GM12878 (cell line): ENCODE measurements at places on chromosomes 2 and 18. TPM values are rescaled to one million over a fixed set of nuclear protein-coding genes. Genes with fewer than 3 reads are reported as not detected.

CDH19 gene
- total RNA-seq: not detected in 2 replicates

MRPS9 gene
- 39.1 and 39.7 TPM in 2 replicates for total RNA-seq

REG3G gene
- total RNA-seq: 0.33 and 0.51 TPM in 2 replicates

IL36A gene
- total RNA-seq: not detected in 2 replicates

PIEZO2 gene
- total RNA-seq: 38.2 and 42.3 TPM in 2 replicates

RNF152 gene
- total RNA-seq: 0.03 TPM in 2 replicates

CNTNAP5 gene
- not detected in 2 replicates for total RNA-seq

HJURP gene
- total RNA-seq: 45.6 and 49.6 TPM in 2 replicates

FSHR gene
- total RNA-seq: not detected in 2 replicates

ASXL3 gene
- 0.15 TPM in 1 of 2 replicates, not detected in the other for total RNA-seq

CNDP1 gene
- not detected in 2 replicates for total RNA-seq

KCNJ13 gene
- not detected in 2 replicates for total RNA-seq

RNU2-63P gene
- total RNA-seq: 12.3 and 12.8 TPM in 2 replicates

GTF3C2 gene
- total RNA-seq: 91.7 and 95.2 TPM in 2 replicates

LYPD1 gene
- total RNA-seq: not detected in 2 replicates

CXCR2 gene
- total RNA-seq: 0.36 TPM in 1 of 2 replicates, not detected in the other

CROCC2 gene
- not detected in 2 replicates for total RNA-seq

MEP1B gene
- total RNA-seq: not detected in 2 replicates

FAM110C gene
- not detected in 2 replicates for total RNA-seq

GATA6 gene
- 0.05 TPM in 2 replicates for total RNA-seq

APCDD1 gene
- total RNA-seq: not detected in 2 replicates

HOXD9 gene
- not detected in 2 replicates for total RNA-seq

PER2 gene
- 11.1 and 15.1 TPM in 2 replicates for total RNA-seq

STPG4 gene
- total RNA-seq: not detected in 2 replicates

CLEC4F gene
- total RNA-seq: not detected in 2 replicates

SLC4A5 gene
- total RNA-seq: 2.3 and 4.4 TPM in 2 replicates

CYP26B1 gene
- total RNA-seq: not detected in 2 replicates

ANKRD29 gene
- total RNA-seq: 1.4 and 1.7 TPM in 2 replicates

SNX17 gene
- 101 and 107 TPM in 2 replicates for total RNA-seq

HNMT gene
- total RNA-seq: 0.43 TPM in 1 of 2 replicates, not detected in the other

SERPINB4 gene
- total RNA-seq: not detected in 2 replicates

GKN2 gene
- total RNA-seq: not detected in 2 replicates

GREB1 gene
- total RNA-seq: 0.69 and 2.1 TPM in 2 replicates

DLX2 gene
- not detected in 2 replicates for total RNA-seq

TTC31 gene
- 27.3 and 30.5 TPM in 2 replicates for total RNA-seq

SLC35F6 gene
- total RNA-seq: 9.8 and 10.1 TPM in 2 replicates

TNFAIP6 gene
- total RNA-seq: 0.82 and 1.3 TPM in 2 replicates

C2orf66 gene
- not detected in 2 replicates for total RNA-seq

TUBA3E gene
- not detected in 2 replicates for total RNA-seq

RGPD3 gene
- 0.08 and 0.21 TPM in 2 replicates for total RNA-seq
